Right atrium auricular region (tissue), 2 donors: ENCODE measurements at places on chromosomes 6 and 20.

GRCh38 chr20:36052117-36052513 is 83.7 kb downstream of the CNBD2 start:
- no peak for DNase-seq

GRCh38 chr6:2385471-2385983 is 140.1 kb upstream of the GMDS start:
- DNase-seq, result no peak

DNA sequence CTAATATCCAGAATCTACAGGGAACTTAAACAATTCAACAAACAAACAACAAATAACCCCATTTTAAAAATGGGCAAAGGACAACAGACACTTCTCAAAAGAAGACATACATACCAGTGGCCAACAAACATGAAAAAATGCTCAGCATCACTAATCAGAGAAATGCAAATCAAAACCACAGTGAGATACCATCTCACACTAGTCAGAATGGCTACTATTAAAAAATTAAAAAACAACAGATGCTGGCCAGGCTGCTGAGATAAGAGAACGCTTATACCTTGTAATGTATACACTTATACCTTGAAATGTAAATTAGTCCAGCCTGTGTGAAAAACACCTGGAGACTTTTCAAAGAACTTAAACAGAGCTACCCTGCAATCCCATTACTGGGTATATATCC is 166.8 kb downstream of the IBTK start:
- no peak for DNase-seq

DNA sequence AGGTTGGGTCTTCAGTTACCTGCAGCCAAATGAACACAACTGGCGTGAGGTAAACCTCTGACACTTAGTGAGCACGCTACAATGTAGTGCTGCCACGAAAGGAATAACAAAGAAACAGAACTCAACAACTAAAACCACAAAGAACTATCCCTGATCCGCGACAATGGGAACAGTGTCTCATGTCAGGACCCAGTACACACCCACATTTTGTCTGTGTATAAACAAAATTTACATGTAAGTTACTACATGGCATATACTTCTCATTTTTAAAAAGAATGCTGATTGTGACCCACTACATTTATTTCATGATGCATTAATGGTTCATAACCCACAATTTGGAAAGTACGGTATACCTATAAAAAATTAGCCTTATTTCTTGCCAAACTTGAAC is 14.1 kb downstream of the FKBP1A start:
- DNase-seq, result no peak

GRCh38 chr6:45351667-45352066 is 23.5 kb downstream of the RUNX2 start:
- no peak for DNase-seq

DNA sequence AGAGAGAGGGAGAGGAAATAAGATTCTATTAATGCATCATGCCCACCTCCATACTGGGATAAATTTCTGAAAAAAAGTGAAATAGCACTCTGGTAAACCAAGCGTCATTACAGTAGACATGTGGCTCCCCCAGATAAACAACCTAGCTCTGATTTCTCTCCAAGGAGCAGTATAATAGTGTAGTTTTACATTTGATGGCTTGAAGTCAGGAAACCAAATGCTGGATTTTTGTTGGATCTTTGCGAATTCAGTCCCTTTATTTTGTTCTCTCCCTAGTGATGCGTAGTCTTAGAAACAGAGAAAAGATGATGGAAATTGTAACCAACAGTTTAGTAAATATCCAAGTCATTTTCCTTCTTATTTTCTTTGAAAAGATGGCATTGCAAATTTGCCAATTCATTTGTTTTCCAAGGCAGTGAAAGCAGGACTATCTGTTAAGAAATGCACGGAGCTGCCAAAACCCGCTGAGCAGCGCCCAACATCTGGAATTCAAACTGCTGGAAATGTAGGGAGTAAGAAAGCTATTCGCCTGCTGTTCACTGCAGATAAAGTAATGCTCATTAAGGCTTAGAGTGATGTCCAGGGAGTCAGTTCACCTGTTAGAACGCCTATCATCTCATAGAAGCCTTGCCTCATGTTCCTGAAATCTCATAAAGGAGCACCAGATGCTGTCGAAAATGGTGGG is 85.7 kb upstream of the DOK5 start:
- no peak for DNase-seq

GRCh38 chr6:11083491-11083890 is 10.1 kb upstream of the SMIM13 start:
- no peak for DNase-seq

- no peak for DNase-seq
Observed at GRCh38 chr20:22312744-22313346, 271.5 kb downstream of the FOXA2 start.

- DNase-seq, result no peak
Observed at GRCh38 chr20:49792006-49792405, 20.6 kb upstream of the SLC9A8 start.

DNA sequence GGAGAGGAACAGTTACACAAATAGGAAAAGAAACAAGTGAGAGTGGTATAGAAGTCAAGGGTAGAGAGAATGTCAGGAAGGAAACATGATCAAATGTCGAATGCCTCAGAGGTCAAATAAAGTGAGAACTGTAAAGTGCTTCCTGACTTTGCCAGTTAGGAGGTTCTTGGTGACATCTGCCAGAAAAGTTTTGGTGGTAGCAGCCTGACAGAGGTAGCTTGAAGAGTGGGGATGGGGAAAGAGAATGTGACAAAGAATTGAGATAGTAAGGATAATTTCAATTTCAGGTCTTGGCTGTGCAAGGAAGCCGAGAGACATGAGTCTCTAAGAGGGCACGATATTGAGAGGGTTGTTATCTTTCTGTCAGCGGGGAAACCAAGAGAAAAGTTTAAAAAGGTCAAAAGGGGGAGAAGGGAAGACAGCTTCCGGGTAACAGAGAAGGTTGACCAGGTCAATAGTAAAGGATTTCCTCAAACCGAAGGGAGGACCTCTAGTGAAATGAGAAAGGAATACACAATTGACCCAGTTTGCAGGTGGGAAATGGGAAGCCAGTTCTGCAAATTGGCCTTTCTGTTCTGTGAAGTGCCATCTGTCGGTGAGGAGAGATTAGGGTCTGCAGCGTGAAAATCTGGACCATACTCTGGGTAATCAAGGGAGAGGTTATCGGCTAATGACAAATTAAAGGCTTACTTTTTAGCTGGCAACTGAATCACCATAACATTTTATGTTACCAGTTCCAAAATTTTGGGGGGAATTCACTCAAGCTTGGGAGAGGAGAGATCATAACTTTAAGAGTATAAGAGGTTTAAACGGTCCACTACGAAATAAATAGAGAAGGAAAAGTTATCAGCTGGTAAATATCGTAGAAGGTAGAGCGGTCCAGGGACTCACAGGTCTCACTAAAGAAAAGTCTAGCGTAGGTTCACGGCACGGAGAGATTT is 973 bp upstream of the BRD2 start:
- DNase-seq, result no peak

DNA sequence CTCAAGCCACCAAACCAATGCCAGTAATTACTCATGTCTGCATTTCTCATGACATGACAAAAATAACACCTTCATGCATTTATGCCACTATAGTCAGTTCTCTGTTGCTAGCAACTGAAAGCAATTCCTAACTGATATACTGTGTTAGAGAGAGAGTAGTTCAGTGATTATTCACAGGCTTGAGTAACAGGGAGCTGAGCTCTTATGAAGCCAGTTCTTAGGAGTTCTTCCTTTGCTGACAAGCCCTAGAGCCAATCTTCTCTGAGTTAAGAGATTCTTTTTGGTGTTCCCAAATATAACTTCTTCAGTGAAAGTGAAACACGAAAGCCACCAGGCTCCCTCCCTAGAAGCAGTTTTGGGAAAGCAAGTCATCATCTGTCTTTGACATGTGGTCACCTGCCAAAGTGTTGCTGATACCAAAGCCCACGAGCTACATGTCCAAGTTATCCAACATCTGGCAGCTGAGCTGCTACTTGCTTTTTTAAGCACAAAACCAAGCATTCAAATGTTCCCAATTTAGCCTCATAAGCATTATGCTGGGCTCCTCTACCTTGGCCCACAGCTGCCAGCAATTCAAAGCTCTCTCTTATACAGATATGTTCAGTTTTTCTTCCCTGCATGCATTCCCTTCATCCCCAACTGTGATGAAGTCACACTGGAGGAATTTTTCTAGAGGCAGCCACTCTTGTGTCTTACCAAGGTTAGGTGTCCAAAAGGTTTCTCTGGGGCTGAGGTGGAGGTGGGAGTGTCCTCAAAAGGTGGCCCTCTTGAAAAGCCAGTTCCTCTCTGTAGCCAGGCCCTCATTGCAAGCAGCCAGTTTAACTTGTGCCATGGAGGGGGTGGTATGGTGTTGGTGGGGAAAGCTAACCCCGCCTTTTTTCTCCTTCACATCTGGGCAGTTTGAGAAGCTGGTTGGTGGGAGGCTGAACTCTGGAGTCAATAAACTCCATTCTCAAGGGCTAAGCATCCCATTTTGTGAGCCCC is 92.7 kb upstream of the ARMC2 start:
- DNase-seq, result no peak

DNA sequence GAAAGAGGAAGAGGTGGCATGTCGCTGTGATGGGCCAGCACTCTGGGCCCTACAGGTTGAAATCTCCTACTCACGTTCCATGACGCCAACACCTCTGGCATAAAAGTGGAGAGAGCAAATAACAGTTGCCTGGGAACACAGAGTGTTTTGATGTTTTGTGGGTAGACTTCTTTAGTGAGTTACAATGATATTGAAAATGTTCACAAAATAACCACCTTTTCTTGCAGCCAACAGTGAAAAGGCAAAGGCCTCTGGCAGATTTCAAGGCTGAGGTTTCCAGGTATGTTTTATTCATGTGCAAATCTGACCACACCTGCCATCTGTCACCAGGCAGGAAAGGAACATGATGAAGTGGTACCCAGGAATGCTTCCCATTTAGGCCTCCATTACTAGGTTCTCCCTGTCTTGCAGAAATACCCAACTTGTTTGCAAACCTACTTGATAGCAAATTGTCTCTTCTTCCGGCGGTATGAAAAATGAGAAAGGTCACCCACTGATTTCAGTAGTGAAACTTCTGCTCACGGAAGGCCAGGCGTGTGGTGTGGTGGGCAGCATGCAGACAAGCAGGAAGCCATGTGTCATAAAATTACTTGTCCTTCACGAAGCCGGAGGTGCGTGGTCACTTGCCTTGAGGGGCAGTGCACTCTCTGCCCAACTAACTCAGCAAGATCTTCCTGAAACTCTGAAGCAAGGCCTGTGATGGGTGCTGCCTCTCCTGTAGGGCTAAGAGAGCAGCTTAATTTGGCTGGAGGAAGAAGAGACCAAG is 299.1 kb upstream of the PRDM1 start:
- DNase-seq, result no peak

DNA sequence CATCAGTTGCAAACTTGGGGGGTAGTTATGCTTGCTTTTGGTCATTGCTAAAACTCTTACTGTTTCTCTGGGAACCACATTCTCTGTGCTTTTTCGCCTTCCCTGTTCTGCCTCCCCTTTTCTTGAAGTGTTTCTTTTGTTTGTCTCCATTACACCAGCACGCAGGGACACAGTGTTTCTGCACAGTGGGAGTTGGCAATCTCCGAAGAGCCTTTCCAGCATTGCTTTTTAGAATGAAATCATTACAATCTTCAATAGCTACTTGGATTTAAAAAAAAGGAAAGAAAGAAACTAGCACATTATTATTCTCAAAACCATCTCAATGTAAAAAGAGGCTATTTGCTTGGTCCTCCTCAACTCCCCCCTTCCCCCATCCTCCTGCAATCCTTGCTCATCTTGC is 536.7 kb upstream of the MMS22L start:
- DNase-seq, result no peak

- DNase-seq, result no peak
Observed at GRCh38 chr6:150994026-150994425, 128.5 kb downstream of the MTHFD1L start.

DNA sequence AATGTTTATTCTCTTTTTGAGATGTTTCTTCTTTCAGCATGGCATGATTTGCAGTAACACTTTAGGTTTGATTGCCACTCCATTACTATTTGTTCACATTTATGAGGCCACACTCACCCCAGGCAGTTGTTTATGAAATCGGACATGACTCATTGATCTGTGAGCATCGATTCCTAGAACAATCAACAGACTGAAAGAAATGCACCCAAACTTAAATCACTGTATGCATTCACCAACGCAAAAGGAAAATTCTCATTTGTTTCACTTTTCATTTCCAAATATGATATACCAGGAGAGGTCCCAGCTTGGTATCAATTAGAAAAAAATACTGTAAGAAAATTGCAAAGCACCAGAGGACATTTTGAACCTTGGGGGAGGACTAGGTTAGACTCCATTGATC is 5.4 kb upstream of the GJA10 start:
- DNase-seq, result no peak

DNA sequence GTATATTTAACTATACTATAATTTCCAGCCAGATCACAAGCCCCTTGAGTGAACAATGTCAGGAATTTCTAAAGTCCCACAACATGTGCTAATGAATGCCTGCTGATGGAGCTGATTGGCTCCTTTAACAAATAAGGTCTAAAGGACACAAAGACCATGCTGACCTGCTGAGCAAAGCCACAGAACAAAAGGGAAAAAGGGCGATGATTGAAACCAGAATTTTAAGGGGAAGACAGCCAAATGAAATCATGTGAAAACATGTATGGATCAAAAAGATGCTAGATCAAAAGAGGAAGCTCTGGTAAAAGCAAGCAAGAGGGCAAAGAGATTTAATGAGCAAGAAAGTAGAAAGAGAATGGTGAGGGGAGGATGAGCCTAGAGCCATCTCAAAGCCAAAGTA is 105.6 kb downstream of the DCDC2 start:
- DNase-seq, result no peak

DNA sequence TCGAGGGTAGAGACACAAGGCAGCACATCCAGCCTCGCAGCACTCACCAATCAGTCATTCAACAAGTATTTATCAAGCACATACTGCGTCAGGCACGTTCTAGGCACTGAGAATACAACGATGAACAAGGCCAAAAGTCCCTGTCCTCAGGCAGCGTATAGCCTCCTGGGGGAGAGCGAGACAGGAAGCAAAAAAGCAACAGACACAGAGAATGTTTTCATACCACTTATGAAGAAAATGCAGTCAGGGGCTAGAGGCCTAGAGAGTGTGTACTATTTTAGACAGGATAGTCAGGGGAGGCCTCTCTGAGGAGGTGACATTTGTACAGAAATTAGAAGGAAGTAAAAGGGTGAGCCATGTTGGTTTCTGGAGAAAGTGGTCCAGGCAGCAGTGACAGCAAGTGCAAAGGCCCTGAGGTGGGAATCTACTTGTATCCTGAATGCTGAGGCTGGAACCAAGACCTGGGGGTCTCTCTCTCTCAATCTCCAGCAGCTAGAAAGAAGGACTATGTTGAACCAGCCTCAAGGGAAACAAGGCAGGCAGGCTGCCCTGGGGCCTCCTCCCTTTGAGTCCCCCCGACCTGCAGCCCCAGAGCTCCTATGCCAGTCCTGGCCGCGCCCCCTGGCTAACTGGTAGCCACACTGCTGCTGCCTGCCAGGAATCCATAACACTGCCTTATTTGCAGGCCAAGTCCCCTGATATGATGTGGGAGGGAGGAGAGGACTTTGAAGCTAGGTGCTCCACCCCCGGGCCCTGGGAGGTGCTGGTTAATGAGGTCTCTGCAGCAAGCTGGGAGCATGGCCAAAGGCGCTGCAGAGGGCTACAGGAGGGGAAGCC is 151.2 kb downstream of the GRM4 start:
- DNase-seq, result no peak

GRCh38 chr6:70135219-70136160 is 167.4 kb downstream of the COL9A1 start:
- no peak for DNase-seq

GRCh38 chr6:19042420-19042819 is 655.3 kb downstream of the RNF144B start:
- no peak for DNase-seq
